ENCODE measurements at places on chromosomes 11 and 22.

GRCh38 chr11:65793144-65793581 lies 6.3 kb downstream of the OVOL1 start:
- DNase-seq = no peak

GRCh38 chr11:770642-771616 lies 6.4 kb downstream of the GATD1 start:
- DNase-seq = no peak

- DNase-seq = peak; percentile 40
Measured at GRCh38 chr22:19463491-19464469, 15.2 kb downstream of the UFD1 start.

DNA sequence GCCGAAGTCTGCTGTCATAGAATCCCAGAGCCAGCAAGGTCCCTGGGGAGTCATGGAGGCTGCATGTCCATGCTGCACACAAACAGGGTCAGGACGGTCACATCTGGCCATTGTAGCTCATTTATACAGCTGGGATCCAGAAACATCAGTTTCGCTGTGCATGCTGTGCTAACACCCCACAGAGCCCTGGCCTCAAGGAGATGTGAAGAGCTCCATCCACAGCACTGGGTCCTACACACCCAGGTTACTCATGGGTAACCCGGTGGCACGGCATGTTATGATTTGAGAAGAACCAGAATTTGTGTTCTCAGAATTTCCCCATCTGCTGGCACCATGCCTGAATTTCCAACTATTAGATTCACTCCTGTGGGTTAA lies 146.3 kb upstream of the ARHGAP20 start:
- no peak for DNase-seq

- DNase-seq = no peak
Measured at GRCh38 chr11:129440028-129440713, 64.5 kb downstream of the BARX2 start.

DNA sequence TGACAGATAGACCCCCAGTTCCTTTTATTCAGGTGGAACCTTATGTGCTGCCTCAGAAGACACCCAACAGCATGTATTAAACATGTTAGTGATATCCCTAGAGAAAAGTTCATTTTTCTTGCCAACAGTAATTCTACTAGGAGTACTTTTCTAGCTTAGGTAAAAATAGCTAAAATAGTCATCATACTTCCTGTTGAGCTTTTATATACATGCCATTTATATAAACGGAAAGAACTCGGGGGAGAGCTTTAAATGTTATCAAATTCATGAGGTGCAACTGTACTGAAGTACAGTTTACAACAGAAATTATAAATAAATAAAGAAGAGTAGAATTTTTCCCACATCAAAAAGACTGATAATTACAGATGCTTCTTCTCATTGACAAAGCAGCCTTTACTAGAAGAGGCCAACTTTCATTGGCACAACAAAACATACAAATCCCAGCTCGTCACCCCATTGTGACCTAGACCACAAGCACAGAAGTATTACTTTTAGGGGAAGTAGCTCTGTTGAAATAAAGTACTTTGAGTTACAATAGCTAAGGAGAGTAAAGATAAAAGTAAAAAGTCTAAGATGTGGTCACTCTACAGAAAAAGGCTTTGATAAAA lies 59.1 kb upstream of the POU2AF2 start:
- DNase-seq = no peak

DNA sequence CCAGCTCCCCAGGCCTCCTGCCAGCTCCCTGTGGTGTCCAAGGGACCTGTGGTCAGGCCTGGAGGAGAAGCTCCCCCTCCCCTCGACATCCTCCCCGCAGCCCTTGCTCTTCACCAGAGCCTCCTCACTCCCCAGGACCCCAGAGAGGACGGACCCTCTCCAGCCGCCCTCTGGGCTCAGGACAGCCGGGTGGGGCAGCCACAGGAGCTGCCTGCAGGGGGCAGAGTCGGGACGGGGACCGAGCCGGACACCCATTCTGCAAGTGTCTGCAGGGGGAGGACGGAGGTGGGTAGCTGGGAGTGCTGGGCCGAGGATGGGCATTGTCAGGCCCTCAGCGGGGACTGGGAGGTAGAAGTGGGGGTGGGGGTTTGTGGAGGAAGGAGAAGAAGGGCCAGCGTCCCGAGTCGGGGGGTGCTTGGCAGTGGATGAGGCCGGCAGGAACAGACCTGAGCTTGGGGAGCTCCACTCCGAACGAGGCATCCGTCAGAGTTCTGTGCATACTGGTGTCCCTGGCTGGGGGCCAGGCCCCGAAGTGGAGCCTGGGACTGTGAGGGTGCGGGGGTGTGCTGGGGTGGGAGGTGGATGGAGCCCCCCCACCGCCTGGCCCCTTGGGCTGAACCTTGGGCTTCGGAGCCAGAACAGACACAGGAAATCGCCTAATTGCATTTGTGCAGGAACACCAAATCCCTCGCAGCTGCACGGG lies 15.2 kb downstream of the PRR33 start:
- DNase-seq = no peak

DNA sequence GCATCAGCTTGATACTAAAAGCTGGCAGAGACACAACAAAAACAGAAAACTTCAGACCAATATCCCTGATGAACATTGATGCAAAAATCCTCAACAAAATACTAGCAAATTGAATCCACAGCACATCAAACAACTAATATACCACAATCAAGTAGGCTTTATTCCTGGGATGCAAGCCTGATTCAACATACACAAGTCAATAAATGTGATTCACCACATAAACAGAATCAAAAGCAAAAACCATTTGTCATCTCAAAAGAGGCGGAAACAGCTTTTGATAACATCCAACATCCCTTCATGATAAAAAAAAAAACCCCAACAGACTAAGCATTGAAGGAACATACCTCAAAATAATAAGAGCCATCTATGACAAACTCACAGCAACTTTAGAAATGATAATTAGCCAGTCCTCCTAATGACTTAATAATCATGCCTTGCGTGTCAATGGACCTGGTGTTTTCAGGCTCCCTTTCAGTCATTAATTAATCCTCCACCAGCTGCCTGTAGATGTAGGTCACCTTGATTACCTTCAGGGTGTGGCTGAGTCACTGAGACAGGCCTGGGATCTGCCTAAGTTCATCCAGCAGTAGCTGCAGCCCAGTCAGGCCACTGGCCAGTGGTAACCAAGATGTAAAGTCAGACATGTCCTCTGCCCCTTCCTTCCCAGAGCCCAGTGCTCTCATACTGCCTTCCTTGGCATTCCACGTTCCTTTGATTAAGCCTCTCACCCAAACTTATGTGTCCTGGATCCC lies 109.8 kb downstream of the EHF start:
- DNase-seq = no peak

GRCh38 chr11:66409226-66409625 lies 11.6 kb upstream of the NPAS4 start:
- no peak for DNase-seq

- no peak for DNase-seq
Measured at GRCh38 chr11:72552399-72552910, 118.1 kb upstream of the CLPB start.

DNA sequence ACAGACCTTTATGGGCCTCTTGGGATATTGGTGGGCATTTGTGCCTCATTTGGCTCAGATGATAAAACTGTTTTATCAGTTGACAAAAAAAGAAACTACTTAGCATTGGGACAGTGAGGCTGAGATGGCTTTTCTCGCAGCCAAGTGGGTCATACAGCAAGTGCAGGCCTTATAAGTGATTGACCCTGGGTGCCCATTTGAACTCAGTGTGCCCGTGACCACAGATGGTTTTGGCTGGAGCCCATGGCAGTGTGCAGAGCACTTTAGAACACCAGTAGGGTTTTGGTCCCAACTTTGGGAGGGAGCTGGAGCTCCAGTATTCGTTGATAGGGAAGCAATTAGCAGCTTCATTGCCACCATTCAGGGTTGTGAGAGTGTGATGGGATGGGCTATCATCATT lies 404.5 kb upstream of the LARGE1 start:
- no peak for DNase-seq

DNA sequence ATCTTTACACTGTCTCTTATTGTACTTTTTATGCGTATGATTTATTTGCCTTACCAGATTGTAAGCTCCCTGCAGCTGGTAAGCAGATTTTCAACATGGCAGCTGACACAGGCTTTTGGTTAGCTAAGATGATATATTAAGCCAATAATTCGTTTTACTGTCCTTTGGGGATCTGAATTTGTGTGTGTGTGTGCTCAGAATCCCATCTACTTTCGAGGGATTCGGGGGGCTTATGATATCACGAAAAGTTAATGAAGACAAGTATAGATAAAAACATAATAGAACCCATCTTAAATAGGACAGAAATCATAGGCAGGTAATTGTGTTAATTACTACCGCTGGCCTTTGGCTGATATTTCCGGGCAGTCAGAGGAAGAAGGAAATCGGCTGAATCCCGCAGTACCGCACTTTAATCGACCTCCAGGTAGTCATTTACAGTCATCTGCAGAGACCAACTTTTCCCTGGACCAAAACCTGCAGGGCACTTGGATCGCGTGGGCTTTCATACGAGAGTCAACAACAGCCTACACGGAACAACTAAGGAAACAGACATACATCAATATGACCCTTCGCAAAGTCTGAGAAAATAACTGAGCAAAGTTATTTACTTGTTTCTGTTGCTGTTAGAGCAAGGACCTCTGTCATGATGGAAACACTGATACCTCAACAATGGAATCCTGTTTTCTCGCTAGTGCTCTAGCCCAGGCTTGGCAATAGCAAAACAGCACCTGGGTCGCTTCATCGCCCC lies 802 bp downstream of the KBTBD3 start:
- no peak for DNase-seq

- no peak for DNase-seq
Measured at GRCh38 chr11:15199693-15200092, 85.0 kb downstream of the INSC start.

Measured in GM04503 (cell line).